Left kidney (tissue), 8 donors: ENCODE measurements at places on chromosomes 2 and 18. TPM values are rescaled to one million over a fixed set of nuclear protein-coding genes. Genes with fewer than 3 reads are reported as not detected.

DNA sequence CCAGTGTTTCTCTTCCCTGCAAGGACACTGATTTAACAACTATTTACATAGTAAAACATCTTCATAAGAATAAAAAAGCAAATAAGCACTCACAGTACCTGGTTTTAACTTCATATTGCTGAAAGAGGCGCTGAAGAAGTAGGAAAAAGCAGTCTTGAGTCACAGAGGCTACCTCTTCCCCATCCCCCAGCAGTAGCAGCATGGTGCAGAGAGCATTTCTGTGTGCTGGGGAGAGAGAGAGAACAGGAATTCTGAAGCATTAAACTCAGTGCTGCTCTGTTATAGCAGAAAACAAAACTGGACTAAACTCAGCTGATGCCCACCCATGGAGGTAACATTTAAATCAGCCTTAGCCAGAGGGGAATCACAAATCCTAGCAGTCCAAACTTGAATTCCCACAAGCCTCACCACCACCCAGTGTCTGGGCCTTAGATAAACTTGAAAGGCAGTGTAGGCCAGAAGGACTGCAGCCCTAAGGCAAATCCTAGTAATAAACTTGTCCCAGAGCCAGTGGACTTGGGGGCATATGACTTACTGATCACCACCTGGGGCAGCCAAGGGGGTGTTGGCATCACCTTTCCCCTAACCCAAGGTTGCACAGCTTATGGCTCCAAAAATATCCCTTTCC is 321.8 kb upstream of the CWC22 start:
- DNase-seq: no peak

- no peak for DNase-seq
These were observed 16.9 kb downstream of the CYP26B1 start for GRCh38 chr2:72130659-72131360.

DNA sequence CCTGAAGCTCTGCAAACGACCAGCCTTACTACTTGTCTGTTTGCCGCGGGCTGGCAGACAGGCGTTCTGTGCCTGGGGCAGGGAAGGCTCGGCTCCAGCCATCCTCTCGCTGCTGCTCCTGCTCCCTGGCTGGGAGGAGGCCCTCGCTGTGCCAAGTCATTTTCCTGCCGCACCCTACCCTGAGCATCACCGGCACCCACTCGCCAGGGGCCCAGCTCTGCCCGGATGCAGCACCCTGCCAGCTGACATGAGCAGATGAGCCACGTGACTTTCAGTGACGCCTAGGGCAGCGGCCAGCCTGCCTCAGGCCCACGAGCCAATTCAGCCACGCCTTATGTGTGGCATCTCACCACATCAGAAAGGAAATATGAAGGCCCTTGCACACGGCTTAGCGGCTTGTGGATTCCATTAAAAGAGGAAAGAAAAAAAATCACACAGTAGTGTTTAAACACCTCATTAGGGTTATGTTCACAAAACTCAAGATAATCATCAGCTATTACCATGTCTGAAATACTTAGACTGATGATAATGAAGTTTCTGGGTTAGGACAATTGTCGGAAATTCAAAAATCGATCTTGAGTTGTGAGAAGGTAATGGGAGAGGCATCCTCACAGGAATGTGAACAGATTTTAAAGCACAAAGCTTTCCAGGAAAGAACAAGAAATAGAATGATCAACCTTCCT is 250.5 kb downstream of the TWIST2 start:
- no peak for DNase-seq

- DNase-seq: no peak
These were observed 268.3 kb upstream of the SPRED2 start for GRCh38 chr2:65700720-65701119.

GRCh38 chr2:33265584-33266338 is 210.7 kb upstream of the RASGRP3 start:
- DNase-seq: no peak

GRCh38 chr18:50622865-50623393 is 63.0 kb downstream of the MAPK4 start:
- no peak for DNase-seq

DNA sequence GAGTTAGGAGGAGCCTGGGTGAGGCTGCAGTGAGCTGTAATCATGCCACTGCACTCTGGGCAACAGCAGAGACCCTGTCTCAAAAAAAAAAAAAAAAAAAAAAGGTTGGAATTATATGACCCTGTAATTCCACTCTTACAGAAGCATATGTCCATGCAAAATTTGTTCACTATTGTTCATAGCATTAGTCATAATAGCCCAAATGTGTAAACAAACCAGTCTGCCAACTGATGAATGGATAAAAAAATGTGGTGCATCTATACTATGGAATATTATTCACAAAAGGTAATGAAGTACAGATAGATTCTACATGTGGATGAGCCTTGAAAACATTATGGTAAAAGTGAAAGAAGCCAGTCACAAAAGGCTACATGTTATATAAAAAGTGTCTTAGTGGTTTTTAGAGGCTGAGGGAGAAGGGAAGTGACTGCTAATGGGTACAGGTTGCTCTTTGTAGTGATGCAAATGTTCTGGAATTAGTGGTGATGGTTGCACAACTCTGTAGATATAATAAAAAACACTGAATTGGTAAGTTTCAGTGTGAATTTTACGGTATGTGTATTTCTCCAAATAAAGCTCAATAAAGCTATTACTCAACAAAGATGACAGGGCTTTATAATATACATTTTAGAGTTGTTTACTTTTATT is 9.4 kb downstream of the COA5 start:
- no peak for DNase-seq

DNA sequence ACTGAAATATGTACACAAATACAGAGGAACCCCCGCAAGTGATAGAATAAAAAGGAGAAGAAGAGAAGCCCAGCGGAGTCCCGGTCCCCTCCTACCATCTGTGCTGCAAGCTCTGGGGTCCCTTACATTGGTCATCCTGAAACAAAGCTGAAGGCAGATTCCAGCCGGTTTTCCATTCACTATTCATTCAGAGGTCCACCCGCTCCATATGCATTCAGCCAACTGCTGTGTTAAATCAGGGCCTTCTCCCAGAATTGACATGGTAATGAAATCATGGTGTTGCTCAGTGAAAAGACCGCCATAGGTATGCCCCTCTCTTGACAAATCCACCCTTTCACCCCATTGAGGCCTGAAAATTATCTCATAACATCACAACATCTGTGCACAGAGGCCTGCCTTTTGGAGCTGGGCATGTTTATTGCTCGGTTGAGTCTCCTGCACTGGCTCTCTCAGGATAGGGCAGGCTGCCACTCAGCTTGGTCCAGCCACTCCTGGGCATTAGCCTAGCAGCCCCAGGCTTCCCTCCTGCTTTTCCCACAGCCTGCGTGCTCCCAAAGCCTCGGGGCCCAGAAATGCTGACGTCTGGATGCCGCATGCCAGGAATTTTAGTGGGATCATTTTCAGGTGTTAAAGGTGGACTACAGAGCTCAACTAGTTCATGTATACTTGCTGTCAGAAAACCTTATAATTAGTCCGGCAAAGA is 39.3 kb upstream of the ID2 start:
- DNase-seq: no peak

DNA sequence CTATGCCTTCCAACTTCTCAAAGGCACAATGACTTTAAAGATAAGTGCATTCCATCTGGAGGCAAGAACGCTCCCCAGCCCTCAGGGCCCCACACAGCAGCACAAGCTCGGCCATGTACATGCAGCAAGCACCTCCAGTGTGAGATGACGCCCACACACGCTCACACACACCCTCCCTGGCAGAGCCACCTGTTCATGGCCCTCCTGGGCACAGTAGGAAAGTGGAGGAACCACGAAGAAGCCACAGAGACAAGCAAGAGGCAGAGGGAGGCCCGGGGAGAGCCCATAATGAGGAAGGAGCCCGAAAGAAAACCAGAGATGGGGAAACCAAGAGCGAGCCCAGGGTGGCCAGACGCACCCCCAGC is 21.7 kb downstream of the BIN1 start:
- DNase-seq: no peak

GRCh38 chr2:150449856-150450255 is 37.6 kb downstream of the RND3 start:
- no peak for DNase-seq

GRCh38 chr2:96525211-96525507 is 11.4 kb upstream of the ARID5A start:
- no peak for DNase-seq

DNA sequence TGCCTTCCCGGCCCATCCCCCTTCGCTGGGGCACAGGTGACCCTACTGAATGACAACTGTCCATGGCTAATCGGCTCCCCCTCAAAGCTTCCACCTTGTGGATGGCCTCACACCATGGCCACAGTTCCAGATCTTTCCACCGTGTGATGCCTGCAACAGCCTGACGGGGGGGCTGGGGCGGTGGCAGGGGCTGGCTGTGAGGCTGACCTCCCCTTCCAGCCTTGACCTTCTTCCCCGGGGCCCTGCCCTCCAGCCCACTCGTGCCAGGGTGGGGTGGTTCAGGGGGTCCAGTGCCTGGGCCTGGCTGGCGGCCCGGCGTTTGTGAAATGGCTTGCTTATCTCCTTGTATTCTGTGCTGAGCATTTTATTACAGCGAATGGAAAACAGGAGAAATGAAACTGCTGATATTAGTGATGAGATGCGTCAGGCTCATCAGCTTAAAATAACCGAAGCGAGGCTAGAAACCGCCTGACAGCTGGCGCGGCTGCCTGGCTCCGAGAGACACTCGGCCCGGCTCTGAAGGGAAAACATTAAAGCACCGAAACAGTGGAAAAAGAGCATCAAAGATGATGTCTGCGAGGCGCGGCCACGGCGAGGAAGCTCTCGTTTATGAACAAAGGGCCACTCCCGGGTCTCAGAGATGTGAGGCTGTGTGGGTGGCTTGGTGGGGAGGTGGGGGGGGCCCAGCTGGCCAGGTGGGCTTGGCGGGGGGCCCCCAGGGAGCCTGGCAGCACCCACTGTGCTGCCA is 916 bp upstream of the PDCD1 start:
- DNase-seq: no peak

TLX2 gene
- 0.07 TPM for polyA plus RNA-seq

RAX gene
- polyA plus RNA-seq: not detected

ELOA2 gene
- polyA plus RNA-seq: not detected

ECEL1 gene
- polyA plus RNA-seq: 12.4 TPM

DRC1 gene
- 3.4 TPM for polyA plus RNA-seq
